ENCODE measurements at places on chromosomes 11 and 22.

GRCh38 chr11:65316227-65317024 is 1.8 kb downstream of the CDC42EP2 start:
- DNase-seq, result no peak

- DNase-seq, result no peak
Measured at GRCh38 chr11:131118247-131118646, 202.0 kb upstream of the SNX19 start.

DNA sequence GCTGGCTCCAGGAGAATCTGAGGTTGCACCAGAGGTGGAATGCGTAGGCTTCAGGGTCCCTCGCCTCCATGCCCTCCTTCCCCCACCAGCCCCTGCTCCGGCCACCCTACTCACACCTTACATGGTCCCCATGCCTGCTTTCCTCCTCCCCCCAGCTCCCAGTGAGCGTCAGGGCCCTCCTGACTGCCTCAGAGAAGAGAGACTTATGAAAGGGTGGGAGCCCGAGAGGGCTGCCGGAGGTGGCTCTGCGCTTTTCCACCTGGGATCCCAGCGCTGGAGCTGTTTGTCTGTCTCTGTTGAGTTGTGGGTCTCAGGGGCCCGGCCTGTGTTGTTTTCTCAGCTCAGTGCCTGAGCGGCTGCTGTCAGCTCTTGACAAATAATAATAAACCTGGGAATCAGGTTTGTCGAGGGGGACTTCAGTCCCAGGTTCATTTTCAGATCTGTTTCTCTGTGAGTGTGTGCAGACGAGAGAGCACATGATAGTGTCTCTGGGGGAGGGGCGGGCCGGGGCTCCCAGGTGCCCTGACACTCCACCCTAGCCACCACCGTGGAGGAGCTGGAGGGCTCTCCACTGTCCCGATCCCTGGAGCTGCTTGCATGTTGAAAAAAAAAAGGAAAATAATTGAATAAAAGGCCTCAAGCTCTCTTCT is 153.7 kb downstream of the FEZ1 start:
- no peak for DNase-seq

GRCh38 chr11:28526406-28526751 is 418.2 kb downstream of the METTL15 start:
- DNase-seq, result no peak

DNA sequence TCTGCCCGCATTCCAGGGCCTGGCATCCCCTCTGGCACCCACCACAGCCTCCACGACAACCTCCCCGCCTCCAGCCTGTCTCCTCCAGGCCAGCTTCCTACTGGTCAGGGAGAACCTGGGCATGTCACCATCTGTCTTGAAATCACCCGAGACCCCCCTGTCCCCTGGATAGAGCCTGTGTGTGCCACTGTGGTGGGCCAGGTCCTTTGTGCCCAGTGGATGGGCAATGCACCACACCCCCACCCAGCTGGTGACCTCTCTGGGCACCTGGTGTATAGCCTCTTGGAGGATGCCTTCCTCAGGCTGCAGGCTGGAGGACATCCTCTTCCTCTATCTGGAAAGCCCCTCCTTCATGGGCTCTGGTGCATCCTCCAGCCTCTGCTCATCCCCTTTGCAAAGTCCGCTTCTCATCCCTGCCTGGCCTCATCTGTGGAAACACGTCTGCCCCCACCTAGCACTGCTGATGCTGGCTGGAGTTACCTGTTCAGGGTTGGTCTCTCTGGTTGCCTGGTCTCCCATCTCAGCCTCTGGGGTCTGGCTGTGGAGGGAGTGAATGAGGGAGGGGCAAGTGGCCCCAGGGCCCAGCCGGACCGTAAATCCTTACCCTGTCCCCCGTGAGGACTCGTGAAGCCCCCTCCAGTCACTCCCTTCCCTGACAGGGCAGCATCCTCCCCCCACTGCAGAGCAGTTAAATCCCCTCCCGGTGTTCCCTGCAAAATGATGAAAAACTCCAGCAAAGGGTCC is 589.6 kb downstream of the TBC1D22A start:
- DNase-seq, result no peak

DNA sequence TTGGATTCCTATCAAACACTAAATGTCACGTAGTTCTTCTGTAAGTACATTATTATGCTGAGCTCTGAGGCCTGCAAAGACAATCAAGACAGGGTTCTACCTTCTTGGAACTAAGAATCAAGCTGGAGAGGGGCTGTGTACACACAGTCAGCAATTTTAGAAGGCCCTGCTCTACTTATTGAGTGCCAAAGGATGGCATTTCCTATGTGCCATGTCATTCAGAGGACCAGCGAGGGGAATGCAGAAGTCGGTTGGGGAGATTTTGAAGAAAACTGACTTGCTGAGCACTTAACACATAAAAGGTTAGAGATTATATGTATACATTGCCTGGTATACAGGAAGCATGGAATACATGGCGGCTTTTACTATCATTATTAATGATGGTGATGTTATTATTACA is 5.3 kb downstream of the SLC37A2 start:
- no peak for DNase-seq

GRCh38 chr11:71329165-71329510 is 76.8 kb upstream of the SHANK2 start:
- no peak for DNase-seq

DNA sequence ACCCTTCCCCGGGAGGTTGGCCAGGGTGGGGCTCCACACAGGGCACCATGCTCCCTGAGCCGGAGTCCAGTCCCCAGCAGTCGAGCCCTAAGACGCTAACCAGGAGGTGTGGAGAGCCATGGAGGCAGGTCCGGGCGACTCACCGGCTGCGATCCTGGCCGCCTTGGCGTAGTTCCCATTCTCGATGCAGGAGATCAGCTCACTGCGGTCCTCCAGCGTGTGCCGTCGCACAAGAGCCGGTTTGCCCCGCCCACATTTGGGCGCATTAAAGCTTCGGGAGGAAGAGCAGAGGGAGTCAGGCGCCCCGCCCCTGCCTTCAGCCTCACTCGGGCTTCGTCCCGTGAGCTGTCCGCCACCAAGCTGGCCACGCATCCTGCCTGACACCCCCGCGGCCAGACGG is 50.8 kb downstream of the BRD1 start:
- no peak for DNase-seq

GRCh38 chr11:15956302-15956701 is 400.0 kb downstream of the SOX6 start:
- DNase-seq, result no peak

GRCh38 chr11:88415495-88415894 is 78.0 kb upstream of the CTSC start:
- DNase-seq, result no peak

- DNase-seq, result no peak
Measured at GRCh38 chr11:117547195-117547850, 219.7 kb downstream of the CEP164 start.

GRCh38 chr22:44057401-44057987 is 33.4 kb downstream of the PARVB start:
- no peak for DNase-seq

GRCh38 chr22:29641042-29641699 is 37.7 kb downstream of the NF2 start:
- no peak for DNase-seq

GRCh38 chr11:95796501-95796900 is 6.2 kb downstream of the CEP57 start:
- DNase-seq, result no peak

DNA sequence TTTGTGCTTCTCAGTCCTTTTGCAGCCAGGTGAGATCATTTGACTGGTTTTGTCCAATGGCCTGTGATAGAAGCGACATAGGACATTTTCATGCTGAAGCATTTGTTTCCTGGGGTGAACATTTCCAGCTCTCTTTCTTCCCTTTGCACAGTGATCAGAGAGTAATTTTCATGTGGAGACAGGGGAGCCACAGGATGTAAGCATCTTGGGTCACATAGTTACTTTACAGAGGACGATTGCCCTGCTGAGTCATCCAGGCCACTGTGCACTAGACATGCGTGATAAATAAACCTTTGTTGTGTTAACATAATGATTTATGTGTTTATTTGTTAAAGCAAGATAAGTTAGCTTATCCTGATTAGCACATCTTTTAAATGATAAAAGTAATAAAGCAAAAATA is 263.5 kb upstream of the CCDC179 start:
- no peak for DNase-seq

GRCh38 chr11:104329078-104329665 is 165.2 kb upstream of the PDGFD start:
- no peak for DNase-seq

GRCh38 chr11:9601037-9601875 is 27.8 kb downstream of the WEE1 start:
- peak; percentile 74 for DNase-seq

DNA sequence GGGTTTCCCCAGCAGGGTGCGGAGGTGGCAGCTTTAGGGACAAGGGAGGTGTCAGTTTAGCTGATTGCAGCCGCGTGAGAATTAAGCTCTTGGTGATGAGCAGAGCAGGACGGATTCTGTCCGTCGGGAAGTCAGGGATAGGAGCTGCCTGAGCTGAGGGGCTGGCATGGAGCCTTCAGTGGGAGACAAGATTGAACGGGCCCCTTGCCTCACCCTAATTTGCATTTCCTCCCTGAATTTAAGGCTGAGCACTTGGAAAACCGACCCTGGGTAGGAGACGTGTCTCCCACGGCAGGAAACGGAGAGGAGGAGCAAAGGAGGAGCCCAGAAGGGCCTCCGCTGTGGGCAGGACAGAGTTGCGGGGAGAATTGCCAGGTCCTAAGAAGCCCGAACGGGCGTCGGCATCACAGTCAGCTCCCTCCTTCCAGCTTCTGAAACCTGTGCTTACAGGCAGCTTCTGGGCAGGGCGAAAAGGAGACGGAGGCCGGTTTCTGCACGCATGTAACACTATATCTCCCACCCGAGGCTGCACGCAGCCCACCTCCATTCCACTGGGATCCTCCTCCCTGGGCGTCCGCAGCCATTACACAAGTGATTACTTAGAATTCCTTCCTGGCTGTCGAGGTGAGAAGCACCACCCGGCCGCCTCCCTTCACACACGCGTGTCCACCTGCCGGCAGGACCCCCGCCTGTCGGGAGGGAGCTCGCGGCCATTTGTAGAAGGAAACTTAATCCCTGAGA is 345.8 kb downstream of the BRD1 start:
- no peak for DNase-seq

GRCh38 chr11:94103471-94103870 is 25.2 kb upstream of the PANX1 start:
- no peak for DNase-seq

GRCh38 chr11:83326326-83326725 is 40.2 kb upstream of the CCDC90B start:
- no peak for DNase-seq

All from NK-92 treated with Interleukin-12 subunit alpha and Interleukin-12 subunit beta, amount 100 ng/mL, for 24 hours (cell line).